Type B pancreatic cell (in vitro differentiated cells): ENCODE measurements at places on chromosomes 16 and 17. TPM values are rescaled to one million over a fixed set of nuclear protein-coding genes. Genes with fewer than 3 reads are reported as not detected.

The MYO1D gene
- total RNA-seq = 24.9 and 46.7 TPM in 2 replicates

The CD300H gene
- not detected in 2 replicates for total RNA-seq

The NKD1 gene
- 33.8 and 43.2 TPM in 2 replicates for total RNA-seq

The RNF222 gene
- total RNA-seq = 0.24 and 1.1 TPM in 2 replicates

The PTX4 gene
- not detected in 2 replicates for total RNA-seq

The IRX3 gene
- 30.0 and 30.7 TPM in 2 replicates for total RNA-seq
